ENCODE measurements at places on chromosomes 1 and 21.

DNA sequence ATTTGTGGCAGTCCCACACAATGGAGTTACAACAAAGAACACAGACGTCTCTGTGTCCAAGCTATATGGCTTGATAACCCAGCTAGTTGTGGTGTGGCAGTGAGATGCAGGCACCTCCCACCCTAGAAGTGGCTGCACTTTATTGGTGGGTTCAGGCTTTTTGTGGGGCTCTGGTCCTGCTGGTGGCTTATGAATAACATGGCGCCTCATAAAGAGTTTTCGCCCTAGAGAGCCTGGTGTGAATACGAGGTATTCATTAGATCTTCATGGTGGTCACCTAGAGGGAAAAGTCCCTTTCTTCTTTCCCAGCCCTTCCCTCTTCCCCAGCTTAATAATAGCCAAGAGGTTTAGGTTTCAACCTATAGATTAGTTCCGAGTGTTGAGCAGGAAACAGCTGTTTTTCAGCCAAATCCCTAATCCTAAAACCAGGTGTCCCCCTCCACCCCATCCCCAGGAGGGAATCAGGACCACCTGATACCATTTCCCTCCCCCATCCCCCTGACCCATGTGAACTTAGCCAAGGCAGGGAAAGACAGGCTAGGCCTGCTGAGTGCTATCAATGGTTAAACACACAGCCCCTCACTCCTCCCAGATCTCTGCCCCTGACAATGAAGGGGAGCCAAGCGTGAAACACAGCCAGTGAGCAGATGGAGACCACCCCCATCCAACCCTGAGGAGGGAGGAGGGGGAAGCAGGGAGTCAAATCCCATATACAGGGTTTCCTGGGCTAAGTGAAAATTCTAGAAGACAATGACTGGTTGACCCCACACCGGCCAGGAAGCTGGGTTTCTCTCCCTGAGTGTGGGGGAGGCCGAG, 58.2 kb downstream of the NFASC start:
- DNase-seq, result no peak

GRCh38 chr21:38802050-38803026, 3.4 kb upstream of the ETS2 start:
- no peak for DNase-seq

GRCh38 chr1:202567738-202568137, 142.5 kb downstream of the SYT2 start:
- peak; percentile 56 for DNase-seq

- no peak for DNase-seq
Observed at GRCh38 chr1:186837806-186838205, 9.1 kb downstream of the PLA2G4A start.

DNA sequence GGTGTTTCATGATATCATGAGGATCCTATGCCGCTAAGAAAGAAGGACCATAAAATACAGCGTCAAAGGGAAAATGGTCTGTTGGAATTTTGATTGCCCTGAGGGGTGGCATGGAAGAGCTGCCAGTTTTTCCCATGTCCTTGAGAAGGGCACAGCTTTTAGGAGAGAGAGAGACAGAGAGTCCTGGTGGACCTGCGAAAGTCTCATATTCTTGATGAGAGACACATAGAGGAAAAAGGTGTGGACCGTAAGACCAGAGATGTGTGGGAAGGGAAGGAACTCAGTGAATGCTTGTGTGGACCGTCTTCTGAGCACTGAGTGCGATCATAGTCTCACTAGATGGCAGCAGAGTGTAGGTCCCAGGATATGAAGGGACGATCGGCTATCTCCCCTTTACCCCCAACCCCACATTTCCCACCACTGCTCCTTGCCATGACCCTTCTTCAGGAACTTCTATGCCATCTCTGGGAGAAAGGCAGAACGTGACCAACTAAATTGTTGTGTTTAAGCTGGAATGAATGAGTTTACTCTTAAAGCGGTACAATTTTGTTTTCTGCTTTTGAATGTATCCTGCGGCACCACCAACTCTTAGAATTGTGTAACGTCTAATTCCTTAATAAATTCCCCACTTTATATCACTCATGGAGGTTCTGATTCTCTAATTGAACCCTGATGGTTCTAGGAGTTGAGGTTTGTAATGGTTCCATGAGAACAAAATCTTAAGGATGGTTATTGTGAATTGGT, 117.7 kb downstream of the CTH start:
- peak; percentile 61 for DNase-seq

- DNase-seq, result no peak
Observed at GRCh38 chr21:34701726-34702125, 32.9 kb downstream of the CLIC6 start.

DNA sequence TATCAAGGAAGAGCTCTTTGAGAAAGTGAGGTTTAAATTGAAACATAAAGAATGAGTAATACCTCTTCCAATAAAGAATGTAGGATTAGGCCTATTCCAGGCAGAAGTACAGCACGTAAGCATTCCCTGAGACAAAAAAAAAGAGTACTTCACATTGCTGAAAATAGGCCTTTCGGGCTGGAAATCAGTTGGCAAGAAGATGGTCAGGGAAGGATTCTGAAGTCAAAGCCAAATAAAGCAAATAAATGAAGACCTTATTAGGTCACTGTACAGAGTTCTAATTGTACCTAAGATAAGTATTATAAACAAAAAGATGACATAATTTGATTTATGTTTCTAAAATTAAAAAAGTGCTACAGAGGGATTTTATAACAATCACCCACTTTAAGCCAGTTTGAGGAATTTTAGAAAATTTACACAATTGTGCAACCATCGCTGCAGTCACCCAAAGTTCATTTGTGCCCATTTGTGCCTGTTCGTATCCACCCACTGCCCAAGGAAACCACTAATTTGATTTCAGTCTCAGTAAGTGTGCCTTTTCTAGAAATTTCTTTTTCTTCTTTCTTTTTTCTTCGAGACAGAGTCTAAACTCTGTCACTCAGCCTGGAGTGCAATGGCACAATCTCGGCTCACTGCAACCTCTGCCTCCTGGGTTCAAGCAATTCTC, 58.6 kb downstream of the FMO4 start:
- no peak for DNase-seq

DNA sequence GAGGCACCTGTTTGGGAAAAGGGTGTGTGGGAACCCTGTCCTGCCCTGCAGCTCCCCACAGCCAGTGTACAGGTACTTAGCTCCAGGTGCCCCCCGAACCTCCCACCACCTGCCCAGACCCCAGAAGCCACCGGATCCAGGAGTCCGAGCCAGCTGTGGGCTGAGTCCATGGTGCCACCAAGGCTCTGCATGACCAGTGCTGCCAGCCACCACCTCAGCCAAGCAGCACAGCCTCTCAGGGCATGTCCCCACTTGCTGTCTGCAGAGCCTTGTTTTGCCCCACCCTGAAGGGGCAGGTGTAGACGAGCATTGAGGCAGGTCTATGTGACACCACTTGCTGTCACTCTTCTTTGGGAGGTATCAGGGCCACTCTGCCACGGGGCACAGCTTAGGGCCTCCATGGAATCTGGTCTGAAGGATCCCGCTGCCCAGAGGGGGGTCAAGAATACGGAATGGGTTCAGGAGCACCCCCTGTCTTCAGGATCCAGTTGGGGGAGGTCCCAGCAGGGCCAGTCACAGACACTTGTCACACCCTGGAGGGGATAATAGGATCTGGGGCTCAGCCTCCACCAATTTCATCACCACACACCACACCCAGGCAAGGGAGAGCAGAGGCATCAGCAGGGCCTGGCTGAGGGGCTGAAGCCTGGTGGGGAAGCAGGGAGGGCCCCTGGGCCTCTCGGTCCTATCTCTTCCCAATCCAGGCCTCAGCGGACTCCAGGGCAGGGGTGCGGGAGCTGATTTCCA, 27.7 kb downstream of the ARHGEF19 start:
- DNase-seq, result no peak

GRCh38 chr1:111219557-111220286, 7.8 kb upstream of the CHI3L2 start:
- DNase-seq, result no peak

DNA sequence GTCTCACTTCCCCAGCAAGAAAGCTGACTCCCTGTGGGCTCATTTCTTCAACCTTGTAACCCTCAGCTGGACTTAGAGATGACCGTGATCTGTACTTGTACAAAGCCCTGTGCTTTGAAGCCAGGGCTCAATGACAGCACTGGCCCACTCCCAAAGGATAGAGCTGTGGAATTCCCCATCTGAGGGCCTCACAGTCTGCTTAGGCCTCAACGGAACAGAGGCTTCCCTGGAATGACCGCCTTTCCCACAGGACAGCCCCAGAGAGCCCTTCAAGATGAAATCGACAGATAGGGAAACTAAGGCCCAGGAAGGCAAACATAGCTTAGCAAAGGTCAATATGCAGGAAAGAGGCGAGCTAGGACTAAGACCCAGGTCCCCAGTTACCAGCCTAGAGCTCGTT, 11.5 kb downstream of the SLC9A1 start:
- DNase-seq, result no peak

DNA sequence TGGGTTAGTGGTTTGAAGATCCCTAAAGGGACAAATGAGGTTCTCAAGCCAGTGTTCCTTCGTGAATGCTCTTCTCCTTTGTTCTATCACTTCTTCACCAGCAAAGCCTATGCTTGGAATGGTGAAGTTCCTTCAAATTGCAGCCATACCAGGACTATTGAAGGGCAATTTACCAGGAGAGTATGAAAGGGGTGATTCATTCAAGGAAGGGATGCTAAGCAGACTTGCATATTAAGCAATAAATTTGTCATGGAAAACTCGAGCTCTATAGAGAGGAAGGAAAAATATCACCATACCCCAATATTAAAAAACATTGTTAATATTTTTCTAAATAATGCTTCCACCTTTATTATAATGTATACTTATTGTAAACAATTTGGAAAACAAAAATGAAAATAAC, 9.3 kb upstream of the TSNAX start:
- DNase-seq, result peak; percentile 6

DNA sequence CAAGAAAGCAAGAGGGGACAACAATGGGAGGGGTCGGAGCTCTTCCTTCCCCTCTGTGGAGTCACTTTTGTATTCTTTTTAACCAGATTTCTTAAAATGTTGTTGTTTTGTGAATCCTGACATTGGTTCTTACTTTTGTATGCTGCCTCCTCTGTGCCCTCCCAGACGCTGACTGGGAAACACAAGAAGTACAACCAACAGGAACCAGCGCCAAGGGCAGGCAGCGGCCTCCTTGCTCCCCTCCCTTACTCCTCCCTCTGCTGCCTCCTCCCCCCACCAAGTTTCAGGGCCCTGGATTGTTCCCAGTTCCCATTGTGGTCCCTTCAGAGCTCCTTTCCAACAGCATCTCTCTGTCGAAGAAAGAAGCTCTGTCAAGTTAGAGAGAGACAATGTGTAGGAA, 111.1 kb downstream of the BRINP2 start:
- no peak for DNase-seq

- DNase-seq, result no peak
Observed at GRCh38 chr1:22547186-22547817, 16.0 kb upstream of the EPHA8 start.

GRCh38 chr1:23574265-23574754, 15.0 kb upstream of the ID3 start:
- DNase-seq, result no peak

- no peak for DNase-seq
Observed at GRCh38 chr1:20271498-20272400, 18.9 kb upstream of the VWA5B1 start.

- no peak for DNase-seq
Observed at GRCh38 chr1:54149734-54150133, 3.1 kb downstream of the CDCP2 start.

- DNase-seq, result peak; percentile 74
Observed at GRCh38 chr1:113871597-113872113, at the start of gene PTPN22. PTPN22 (minus strand) TSS chr1:113871712.

DNA sequence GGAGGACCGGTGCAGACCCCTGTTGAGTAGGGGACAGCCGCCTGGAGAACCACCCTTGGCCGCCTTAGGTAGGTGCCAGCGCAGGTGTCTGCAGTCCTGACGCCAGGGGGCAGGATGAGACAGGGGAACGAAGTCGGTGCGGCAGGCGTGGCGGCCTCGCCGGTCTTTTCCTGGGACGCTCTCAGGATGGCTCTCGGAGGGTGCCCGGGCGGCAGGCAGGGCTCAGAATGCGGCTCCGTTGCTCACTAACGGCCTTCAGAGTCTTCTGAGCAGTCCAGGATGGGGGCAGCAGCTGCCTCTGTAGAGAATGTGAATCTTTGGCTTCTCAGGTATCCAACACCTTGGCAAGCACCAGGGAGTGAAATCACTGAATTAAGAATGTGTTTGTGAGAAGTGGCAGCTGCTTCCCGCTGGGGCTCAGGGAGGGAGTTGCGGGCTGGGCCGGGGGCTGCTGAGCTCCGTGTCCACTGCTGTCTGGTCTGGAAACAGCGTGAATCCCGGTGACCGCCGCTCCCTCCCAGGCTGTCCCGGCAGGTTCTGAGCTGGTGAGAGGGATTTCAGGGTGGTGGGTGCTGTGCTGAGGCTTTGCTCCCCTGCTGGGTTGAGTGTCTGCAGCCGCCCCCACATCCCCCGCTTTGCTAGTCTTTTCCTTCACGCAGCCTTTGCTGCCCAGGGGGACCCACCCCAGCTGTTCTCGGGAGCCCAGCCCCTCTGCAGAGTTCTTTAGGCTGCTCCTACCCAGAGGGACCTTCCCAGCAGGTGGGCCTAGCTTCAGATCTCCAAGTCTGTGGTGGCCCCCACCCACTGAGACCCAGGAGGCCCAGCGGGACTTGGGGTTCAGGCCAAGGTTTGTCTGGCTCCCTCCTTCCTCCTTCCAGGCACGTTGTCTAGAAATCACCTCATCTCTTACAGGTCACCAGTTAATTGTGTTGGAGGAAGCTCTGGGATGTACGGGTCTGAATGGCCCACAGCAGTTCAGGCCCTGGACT, 11.1 kb upstream of the C1orf174 start:
- DNase-seq, result peak; percentile 57

DNA sequence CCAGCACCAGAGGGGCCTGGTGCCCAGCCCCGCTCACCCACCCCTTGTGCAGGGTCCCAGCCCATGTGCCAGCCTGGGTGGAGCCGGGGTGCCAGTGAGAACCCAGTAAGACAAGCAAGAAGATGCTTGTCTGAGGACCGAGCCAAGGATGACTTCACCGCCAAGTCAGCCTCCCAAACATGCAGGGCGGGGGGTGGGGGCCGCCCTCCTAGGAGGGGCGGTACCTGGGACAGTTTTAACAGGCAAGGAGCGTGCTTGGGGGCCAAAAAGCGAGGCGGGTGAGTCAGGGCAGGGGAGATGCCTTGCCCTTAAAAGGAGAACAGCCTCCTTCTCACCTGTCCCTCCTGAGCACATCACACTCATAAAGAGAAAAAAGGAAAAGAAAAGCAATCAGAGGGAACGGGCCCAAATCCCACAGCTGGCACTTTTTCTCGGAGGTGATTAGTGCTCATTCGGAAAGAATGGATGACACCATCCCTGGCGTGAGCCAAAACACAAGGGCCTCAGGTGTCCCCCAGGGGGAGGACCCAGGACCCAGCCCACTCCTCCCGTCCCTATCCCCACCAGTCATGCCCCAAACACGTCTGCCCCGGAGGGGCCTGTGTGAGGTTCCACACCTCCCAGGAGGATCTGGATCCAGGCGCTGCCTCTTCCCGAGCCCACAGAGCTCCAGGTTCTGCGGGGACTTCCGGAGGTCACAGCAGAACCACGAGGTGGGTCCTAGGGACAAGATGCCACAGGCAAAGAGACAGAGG, 77.6 kb upstream of the IFFO2 start:
- peak; percentile 72 for DNase-seq

Data from AG08395 (cell line).